GM23338 (cell line): ENCODE measurements at places on chromosomes 11 and 22. TPM values are rescaled to one million over a fixed set of nuclear protein-coding genes. Genes with fewer than 3 reads are reported as not detected.

SLC15A3 gene
- total RNA-seq = 15.8 and 18.9 TPM in 2 replicates

HEPHL1 gene
- total RNA-seq = 0.04 and 0.07 TPM in 2 replicates

SAA4 gene
- total RNA-seq = not detected in 2 replicates

MFRP gene
- total RNA-seq = 0.03 TPM in 1 of 2 replicates, not detected in the other

MUC5AC gene
- not detected in 2 replicates for total RNA-seq

KRTAP5-10 gene
- total RNA-seq = not detected in 2 replicates

HMOX1 gene
- total RNA-seq = 19.3 and 22.6 TPM in 2 replicates

CD6 gene
- 0.49 and 1.9 TPM in 2 replicates for total RNA-seq

OR4D5 gene
- not detected in 2 replicates for total RNA-seq

DNA sequence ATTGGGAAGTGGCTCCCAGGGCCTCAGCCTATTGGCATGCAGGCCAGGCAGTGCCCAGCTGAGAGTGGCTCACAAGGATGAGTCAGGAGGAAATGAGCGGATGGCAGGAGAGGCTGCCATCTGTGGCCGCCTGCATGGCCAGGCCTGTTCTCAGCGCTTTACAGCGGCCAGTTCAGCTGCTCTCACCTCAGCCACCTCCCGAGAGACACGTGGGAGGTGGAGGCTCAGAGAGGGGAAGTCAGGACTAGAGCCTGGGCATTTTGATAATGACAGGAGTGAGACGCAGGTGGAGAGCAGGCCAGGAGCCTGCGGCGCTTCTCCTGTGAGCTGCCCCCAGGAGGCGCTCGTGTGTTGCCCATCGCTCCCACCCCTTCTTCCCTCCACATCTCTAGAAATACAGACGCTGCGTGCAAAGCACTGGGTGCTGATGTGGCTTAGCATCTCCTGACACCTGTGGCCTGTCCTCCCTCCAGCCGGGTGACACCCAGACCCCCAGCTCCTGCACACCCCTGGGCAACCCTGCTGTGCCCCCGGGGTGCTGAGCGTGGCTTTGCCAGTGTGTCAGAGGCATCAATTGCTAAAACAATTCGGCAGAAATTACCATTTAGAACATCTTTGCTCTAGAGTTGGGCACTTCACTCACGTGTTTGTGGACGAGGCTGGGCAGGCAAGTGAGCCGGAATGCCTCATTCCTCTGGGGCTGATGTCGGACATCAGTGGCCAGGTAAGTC is 21.4 kb upstream of the PANX2 start:
- peak; percentile 83 for DNase-seq

DNA sequence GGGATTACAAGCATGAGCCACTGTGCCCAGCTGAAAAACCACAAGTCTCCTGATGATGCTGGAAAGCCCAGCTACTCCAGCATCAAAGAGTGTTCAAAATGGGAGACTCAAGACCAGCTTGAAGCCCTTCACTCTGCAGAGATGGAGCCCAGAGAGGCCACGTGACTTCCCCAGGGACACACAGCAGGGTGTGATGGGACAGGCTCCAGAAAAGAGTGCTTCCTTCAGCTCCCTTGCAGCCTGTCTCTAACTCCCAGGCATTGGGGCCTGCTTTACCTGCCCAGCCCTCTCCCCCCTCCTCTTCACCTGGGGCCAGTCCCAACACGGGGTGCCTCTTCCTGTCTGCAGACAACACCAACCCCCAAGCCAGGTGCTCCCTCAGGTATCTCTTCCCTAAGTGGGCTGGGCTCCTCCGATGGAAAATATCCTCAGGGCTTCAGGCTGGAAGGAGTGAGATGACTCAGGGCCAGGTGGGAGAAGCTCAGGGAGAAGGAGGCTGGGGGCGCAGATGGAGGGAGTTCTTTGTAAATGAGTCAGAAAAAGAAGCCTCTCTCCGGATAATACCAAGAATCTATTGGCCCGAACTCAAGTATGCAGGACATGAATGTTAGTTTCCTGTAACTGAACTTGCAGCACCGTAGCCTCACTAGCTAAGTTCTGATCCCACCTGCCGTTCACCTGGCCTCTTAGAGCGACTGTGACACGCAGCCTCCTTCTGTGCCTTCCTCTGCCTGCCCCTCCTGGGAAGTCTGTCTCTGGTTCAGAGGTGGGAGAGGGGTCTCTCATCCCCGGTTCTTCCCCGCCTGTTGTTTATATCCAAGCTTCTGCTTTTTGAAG is 326.6 kb downstream of the MN1 start:
- peak; percentile 88 for DNase-seq

- DNase-seq = no peak
Measured at GRCh38 chr22:17994424-17995108, 29.8 kb downstream of the MICAL3 start.

GRCh38 chr22:27782088-27782487 is 19.5 kb downstream of the MN1 start:
- no peak for DNase-seq

DNA sequence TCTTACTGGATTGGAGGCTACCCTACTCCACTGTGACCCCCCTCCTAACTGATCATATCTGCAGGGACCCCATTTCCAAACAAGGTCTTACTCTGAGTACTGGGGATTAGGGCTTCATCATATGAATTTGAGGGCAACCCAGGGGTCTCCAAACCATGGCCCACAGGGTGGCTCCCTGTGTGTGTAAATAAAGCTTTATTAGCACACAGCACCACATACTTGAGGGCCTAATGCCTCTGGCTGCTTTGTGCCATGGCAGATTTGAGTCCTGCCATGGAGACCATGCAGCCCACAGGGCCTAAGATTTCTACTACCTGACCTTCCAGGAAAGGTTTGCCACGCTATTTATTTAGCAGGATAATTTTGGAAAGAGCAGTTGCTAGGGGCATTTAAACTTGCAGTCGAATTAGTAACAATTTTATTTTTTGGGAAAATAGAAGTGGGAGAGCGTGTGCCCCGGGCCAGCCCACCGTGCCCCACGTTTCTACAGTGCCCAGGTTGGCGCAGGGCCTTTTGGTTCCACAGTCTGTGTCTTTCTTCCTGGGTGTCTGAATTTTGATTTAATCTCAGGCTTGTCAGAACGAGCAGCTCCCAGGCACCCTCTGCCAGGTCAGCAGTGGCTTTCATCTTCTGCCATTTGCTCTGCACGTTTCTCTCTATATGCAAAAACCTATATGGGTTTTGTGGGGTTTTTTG is 92.3 kb downstream of the KCNQ1 start:
- DNase-seq = no peak

DNA sequence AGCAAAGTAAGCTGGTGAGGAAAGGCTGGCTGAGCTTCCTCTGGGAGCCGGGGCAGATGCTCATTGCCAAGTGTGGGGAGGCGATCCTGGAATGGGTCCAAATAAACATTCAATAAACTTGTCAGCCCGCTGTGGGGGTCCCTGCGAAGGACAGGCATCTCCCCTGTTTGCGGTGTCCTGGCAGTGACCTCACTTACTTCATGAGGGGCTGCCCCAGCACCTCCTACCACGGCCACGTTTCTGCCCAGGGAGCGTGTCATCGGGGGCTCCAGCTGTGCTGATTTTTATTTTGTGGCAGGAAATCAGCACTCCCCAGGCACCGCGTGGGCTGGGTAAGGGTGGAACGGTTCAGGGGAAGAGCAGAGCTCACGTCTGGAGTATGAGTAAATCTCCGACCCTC is 493.9 kb upstream of the B3GAT1 start:
- no peak for DNase-seq

DNA sequence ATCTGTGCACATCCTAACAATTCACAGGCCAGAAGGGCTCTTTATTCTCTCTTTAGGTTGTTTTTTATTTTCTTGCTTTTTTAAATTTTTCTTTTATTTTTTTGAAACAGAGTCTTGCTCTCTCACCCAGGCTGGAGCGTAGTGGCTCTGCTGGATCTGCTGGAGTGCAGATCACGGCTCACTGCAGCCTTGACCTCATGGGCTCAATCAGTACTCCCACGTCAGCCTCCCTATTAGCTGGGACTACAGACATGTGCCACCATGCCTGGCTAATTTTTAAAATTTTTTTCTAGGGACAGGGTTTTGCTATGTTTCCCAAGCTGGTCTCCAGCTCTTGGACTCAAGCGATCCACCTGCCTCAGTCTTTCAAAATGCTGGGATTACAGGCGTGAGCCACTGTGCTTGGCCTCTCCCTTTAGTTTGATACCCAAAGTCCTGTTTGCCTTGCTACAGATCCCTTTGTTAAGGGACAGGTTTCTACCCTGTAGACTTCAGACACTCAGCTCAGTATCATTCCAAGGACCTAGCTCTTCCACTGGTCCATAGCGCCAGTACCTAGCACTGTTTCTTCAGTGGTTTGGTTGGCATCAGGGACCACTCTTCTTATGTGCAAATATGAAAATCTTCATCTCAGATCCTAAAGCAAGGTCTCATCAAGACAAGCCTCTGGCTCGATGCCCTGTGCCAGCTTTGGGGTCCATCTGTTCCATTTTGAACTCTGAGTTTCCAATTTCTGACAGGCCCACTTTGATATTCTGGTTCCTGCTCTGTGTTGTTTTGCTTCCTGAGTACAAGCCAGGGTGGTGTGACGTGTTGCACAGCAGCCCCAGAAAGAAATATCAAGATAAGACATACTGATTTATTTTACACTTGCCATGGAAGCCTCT is 211.7 kb downstream of the FAT3 start:
- no peak for DNase-seq

- DNase-seq = peak; percentile 41
Measured at GRCh38 chr11:6655020-6655789, 404 bp downstream of the DCHS1 start.

DNA sequence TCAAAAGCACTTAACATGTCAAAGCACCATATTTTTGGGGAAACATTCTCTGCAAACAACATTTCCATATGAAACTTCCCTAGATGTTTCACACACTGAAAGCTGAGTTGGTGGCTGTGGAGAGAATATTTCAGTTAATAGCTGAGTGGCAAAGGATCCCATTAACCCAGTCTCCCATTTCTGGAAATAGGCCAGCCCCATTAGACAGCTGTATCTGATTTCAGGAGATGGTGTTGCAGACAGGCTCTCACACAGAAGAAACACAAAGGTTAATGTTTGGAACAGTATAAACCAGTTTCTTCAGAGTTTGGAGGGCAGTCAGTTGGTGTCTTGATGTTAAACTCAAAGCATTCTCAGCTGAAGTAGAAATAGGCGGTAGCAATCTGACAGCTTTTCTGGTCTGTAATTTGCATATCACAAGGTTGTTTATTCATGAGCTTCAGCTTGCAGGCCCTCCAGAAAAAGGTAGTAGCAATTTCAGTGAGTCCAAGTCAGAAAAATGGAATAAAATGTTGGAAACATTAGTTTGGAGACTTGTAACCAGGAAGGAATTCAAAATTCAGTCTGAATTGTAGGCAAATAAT is 15.5 kb upstream of the ZBTB44 start:
- DNase-seq = peak; percentile 21

DNA sequence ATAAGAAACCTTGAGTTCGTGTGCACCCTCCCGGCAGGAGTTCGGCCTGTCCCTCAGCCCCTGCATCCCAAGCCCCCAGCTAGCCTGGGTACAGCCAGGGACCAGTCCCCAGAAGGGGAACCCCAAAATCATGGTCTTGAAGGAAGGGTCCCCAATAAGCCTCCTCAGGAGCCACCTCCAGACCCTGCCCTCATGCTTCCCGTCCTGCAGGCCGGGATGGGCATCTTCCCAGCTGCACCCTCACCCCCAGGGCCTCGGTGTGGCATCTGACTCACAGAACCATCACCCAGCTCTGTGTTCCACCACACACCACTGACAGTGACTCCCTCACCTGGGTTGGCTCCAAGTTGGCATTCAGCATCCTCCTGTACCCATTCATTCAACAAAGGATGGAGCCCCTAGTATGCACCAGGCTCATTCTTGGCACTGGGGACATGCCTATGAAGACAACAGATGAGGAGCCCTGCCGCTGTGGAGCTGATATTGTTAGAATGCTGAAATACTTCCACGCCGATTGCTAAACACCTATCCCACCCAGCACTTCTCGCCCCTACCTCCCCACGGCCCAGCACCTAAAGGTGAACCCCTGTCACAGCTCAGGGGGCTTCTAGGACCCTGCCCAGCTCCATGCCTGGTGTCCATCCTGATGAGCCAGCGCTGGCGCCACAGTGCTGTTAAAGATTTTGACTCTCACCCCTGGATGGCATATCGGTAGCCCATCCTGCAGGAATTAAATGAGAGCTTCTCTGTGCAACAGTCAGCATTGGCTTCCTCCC is 77.8 kb downstream of the BUD13 start:
- DNase-seq = no peak

DNA sequence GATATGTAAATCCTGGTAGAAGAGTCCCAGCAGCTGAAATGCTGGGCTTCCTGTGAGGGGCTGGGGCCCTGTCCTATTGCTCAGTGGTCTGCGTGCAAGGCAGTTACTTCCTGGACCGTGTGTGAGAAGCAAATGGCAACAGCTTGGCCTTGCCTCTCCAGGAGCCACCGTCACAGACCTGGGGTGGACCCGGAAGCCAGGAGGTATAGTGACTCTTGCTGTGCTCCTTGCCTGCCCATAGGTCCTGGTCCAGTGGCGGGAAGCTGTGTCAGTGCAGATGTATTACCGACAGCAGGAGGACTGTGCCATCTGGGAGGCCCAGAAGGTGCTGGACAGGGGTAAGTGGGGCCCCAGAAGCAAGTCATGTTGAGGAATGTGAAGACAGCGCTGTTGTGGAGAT is 54.3 kb downstream of the PISD start:
- no peak for DNase-seq

DNA sequence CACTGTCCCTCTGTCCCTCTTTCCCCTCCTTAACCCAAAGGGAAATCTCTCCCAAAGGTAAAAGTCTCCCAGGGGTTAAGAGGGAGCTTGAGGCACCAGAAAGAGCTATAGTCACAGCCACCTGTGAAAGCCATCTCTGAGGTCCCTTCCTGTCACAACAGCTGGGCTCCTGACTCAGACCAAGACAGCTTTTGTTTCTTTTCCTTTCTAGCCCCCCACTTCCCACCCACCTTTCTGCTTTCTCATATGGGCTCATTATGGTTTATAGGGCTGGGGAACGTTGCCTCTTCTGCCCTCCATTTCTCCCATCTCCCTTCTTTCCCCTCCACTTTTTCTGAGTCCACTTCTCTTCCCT is 19.1 kb downstream of the MIF start:
- no peak for DNase-seq

GRCh38 chr11:70510571-70510970 is 112.2 kb downstream of the CTTN start:
- no peak for DNase-seq

GRCh38 chr11:3218483-3219280 is at the start of gene MRGPRG:
Gene MRGPRG, minus strand, starts transcription at chr11:3218813. Its CDS starts 0 bp downstream, at chr11:3218813.
- no peak for DNase-seq

- DNase-seq = peak; percentile 26
Measured at GRCh38 chr22:20549232-20549841, 41.9 kb downstream of the MED15 start.

GRCh38 chr22:30447656-30448055 is 22.1 kb downstream of the MTFP1 start:
- DNase-seq = no peak

DNA sequence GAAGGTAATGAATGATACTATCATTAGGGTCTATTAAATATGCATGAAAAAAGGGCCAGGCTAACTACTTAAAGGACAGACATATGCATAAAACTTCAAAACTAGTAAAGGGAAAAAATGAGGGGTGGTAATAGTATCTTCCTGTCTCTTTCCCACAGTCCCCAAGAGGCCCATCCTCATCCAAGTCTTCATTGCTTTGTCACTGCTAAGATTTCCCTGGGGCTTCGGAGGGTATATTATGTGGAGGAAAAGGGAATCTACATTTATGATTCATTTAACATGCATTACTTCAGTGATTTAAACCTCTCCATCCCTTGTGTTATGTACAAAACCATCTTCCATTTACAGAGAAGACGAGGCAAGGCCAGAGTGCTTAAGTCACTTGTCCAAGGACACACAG is 66.1 kb downstream of the CWC15 start:
- no peak for DNase-seq
